ENCODE measurements at places on chromosomes 12 and 14. TPM values are rescaled to one million over a fixed set of nuclear protein-coding genes. Genes with fewer than 3 reads are reported as not detected.

Gene LRP1-AS
- not detected for total RNA-seq

DNA sequence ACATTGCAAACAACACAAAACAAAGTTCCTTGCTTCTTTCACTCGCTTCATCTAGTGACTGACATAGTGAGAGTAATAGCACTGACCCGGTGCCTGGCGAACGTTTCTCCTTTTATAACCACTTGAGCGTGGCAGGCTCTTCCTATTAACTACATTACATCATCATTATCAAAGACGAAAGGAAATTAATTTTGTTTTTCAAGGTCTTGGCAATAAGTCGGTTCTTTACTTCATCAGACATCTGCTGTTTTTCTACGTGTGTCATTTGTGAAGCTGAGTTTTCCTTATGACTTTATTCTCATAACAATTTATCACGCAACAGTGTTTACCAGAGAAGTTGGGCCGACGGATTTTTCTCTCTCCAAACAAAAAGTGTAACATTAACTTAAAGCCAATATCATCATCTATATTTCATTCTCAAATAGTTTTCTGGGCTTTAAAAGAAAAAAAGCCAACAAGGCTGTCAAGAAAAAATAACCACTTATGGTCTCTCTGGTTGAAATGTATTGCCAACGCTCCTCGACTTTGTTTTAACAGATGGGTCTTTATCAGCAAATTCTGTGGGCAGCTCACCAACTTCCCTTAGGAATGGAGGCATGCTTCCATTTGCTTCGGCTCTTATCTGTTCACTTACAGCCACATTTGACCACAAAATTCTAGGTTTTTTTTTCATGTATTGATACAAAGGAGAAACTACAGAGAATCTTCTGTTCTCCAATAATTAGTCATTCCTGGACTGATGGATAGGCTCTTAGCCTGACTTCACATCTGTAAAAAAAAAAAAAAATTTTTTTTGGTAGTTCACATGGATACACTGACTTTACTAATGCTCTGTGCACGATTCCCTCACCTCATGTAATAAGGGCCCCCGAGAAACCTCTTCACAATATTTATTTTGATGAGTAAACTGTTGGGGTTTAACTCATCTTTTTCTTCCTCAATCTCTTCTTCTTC is 97.1 kb upstream of the CDKN3 start:
- no peaks in the 10 kb centered on the region for H3K36me3 ChIP-seq
- H3K4me1 ChIP-seq: no peaks in the 10 kb centered on the region
- no peak for DNase-seq
- peaks cover 5% of the 10 kb centered on the region for H3K27me3 ChIP-seq
- no peak overlapping the region for H3K27ac ChIP-seq

DNA sequence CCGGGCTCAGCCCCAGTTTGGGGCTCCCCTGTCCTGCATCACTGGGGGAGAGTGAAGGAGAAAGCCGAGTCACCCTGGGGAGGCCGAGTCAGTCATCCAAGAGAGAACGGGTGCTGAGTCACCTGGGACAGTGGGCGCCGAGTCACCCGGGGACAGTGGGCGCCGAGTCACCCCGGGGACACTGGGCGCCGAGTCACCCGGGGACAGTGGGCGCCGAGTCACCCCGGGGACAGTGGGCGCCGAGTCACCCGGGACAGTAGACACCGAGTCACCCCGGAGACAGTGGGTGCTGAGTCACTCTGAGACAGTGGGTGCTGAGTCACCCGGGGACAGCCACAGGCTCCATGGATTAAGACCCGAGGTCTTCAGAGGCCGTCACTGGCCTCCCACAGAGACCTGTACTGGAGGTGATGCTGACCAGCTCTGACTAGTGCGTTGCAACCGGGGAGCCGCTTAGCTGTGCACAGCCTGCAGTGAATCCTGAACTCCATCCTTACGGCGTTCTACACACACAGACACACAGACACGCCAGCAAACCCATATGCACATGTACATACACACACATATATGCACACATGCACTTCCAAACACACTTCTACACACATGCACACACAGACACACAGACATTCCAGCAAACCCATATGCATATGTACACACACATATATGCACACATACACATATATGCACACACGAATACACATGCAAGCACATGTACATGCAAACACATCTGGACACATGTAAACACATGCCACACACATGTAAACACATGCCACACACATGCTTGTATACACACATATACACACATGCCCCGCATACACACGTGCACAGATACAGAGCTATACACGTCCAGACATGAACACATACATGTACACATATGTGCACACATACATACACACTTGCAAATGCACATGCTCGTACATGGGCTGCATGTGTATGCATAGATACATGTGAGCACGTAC is 64.9 kb upstream of the GALNT9 start:
- peaks cover 80% of the 10 kb centered on the region for H3K27me3 ChIP-seq
- H3K36me3 ChIP-seq: no peaks in the 10 kb centered on the region
- DNase-seq: no peak

- H3K36me3 ChIP-seq: peaks cover 12% of the 10 kb centered on the region
- no peak overlapping the region for H3K4me3 ChIP-seq
- H3K27ac ChIP-seq: no peak overlapping the region
Observed at GRCh38 chr12:132866251-132866828, 21.1 kb downstream of the CHFR start.

Gene GLI1
- 1.3 TPM for total RNA-seq

Gene STAT2
- 70.0 TPM for total RNA-seq
